ENCODE measurements at places on chromosomes 5 and 9.

GRCh38 chr5:178576591-178577351 is 13.4 kb downstream of the COL23A1 start:
- DNase-seq: no peak

DNA sequence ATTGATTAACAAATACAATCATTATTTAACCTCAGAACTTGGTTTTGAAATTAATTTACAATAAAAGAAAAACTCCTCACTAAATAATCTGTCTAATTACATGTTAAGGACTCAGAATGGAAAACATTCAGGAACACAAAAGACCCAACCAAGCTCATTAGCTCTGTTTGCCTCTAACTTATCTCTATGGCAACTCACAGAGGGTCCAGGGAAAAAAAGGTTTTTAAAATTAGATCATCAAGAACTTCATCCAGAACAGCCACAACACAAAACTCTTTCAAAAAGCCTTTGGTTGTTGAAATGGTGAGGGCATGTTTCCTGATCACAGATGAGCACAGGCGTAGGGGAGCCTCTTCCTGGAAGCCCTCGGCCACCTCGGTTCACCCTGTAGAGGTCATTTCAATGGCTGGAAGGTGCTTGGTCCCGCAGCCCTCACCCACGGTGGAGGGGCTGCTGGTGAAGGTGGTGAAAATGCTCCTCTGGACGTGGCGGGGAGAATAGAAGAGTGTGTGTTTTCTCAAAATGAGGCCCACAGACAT is 17.2 kb upstream of the TCF7 start:
- no peak for DNase-seq

GRCh38 chr9:23160952-23161469 is 665.0 kb downstream of the ELAVL2 start:
- no peak for DNase-seq

DNA sequence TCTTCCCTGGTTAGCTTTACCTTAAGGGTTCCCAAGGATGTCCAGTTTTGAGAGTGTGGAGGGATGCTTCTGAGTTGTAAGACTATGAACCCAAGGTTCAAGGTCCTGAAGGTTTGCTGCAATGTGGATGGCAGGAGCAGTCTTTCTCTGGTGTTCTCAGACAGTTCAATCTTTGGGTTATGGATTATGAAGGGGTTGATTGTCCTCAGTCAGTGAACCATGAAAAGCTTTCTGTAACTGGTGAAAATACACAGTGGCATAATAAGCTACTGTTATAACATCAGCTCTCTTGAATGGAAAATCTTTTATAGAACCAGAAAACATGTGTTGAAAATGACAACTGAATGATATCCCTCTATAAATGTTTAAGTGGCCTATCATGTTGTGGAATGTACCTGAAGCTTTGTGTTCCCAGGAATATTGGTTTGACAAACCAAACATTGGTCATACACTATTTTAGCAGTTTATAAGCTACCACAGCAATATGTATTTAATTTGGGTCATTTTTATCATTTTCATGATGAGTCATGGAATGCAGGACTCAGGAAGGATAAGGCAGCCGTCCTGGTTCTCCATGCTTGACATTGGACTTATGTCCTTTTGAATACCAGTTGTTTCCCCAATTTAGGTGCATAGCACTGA is 1041.8 kb upstream of the ARRDC3 start:
- DNase-seq: no peak

DNA sequence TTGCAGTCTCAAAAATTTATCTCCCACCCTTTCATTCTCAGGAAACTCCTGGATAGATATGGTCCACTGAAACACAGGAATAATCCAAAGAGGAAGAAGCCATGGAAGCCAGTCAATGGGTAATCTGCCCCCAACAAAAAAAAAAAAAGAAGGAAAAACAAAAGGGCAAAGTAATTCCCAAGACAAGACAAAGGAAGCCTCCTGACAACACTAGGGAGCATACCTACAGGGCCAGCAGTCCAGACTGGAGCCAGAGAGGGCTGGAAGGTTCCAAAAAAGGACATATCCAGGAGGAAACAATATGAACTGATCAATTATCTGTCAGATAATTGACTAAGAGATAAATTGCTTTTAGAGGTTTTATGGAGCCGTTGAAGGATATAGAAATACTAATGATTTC is 12.9 kb downstream of the FNIP1 start:
- DNase-seq: no peak

Measured in fibroblast of the conjunctiva (primary cell).